ENCODE measurements at places on chromosomes 3 and 15.

DNA sequence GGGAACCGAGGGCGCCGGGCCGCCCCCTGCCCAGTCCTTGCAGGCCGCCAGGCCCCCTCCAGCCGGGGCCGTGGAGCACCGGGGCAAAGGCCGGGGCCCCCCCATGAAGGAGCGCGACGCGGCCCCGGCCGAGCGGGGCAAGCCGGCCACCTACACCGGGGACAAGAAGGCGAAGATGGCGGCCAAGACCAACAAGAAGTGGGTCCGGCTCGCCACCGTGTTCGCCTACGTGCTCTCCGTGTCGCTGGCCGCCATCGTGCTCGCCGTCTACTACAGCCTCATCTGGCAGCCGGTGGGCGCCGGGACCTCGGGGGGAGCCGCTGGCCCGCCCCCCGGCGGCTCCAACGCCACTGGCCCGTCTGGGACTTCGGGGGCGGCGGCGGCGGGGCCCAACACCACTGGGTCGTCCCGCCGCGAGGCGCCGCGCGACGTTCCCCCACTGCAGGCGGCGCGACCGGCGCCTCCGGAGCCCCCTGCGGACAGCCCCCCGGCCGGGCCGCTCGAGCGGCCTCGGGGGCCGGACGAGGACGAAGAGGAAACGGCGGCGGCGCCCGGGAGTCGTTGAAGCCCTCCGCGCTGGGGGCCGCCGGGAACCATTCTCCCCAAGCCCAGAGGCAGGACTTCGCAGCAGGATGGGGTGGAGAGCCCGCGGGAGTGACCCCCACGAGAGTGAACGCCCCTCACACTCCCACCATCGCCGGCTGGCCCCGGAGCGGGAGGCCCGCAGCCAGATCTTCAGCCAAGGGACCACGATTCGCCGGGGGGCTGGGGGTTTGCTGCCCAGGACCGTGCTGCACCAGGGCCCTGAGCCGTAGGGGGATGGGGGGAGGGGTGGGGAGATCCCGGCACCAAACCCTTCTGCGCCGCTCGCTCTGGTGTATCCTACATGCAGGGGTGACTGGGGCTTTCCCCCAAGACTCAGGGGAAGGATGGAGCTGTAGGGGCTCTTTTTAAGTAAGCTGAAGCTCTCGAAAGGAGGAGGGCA lies 753 bp downstream of the INAFM2 start:
- no peak for DNase-seq

DNA sequence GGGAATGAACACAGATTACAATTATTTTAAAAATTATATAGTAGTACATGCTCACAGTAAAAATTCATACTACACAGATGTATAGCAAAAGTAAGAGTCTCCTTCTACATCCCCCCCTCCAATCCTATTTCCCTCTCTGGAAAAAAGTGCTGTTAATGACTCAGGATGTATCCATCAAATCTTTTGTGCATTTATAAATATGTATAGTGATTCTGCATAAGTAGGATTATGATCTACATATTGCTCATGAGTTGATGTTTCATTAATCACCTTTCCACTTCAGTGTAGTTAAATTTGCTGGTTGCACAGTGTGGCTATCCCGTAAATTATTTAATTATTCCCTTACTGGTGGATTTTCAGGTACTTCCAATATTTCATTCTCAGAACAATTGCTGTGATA lies 25.3 kb downstream of the ARL14 start:
- DNase-seq = no peak

DNA sequence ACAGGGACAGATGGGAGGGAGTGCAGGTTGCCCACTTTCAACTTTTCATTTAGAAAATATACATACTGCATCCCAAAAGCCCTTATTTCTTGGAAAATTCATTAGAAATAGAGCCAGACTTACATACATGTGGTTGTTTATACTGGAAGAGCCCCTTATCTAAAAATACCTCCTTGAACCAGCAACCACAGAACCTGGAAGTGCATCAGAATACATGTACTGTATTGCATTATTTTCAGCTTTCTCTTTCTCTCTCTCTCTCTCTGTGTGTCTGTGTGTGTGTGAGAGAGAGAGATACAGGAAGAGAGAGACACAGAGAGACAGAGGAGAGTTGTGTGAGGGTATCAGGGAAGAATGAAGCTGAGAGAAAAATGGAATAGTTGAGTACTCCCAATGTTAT lies 29.5 kb upstream of the LSAMP start:
- DNase-seq = no peak

GRCh38 chr15:80982205-80982604 lies 7.4 kb downstream of the MESD start:
- DNase-seq = no peak

DNA sequence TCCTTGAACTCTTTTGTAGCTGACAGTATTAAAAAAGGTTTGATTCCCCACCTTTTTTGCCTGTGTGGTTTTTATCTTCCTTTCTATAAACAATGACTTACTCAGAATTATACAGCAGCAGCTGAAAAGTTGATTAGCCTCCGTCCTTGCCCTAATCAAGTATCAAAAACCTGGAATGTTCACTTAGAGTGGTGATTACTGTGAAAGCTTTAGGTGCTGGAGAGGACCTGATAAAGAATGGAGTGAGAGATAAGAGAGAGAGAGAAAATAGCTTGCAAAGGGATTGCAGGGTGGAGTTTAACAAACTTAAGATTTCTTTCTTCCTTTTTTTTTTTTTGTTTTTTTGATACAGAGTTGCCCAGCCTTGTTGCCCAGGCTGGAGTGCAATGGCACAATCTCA lies 6.7 kb downstream of the CGNL1 start:
- no peak for DNase-seq

- no peak for DNase-seq
Observed at GRCh38 chr3:141959589-141960554, 83.4 kb downstream of the ATP1B3 start.

DNA sequence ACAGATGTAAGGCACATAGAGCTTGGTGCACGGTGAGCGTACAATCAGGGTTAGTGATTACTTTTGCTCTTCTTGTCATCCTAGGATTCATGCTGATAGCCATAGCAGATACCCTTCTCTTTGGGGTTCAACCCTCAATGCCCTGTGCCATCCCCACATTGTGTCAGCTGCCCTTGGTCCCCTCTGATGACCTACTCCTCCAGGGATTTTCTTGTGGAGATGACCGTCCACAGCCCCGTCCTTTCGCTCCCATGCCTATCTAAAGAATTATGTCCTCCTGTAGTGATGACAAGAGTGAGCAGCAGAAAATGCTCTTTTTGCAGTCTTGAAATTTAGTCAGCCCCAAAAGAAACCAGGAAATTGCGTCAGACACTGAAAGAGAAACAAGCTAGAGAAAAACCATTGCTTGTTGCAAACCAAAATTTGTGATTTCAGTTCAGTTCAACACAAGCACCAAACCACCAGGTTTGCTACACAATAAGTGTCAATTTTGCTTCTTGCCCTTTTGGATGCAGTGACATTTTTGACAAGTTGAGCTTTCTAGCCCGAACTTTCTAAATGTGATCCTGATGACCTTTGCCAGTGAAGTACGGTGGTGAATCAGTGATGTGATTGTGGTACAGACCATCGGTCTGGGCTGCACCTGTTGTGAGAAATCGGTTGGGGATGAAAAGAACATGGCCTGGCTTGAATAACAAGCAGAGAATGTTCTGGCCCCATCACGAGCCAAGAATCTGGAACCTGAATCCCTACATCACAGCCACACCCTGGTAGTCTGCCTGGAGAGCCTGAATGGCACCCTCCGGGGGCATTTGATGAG lies 41.3 kb downstream of the CMTM7 start:
- DNase-seq = no peak
